ENCODE measurements at places on chromosomes 6 and 20. TPM values are rescaled to one million over a fixed set of nuclear protein-coding genes. Genes with fewer than 3 reads are reported as not detected.

- no peak for DNase-seq
These were observed 115.4 kb downstream of the SIM1 start for GRCh38 chr6:100349366-100349765.

The NXT1 gene
- total RNA-seq: 42.9 TPM

GRCh38 chr6:16719488-16719887 lies 41.8 kb downstream of the ATXN1 start:
- no peak for DNase-seq

DNA sequence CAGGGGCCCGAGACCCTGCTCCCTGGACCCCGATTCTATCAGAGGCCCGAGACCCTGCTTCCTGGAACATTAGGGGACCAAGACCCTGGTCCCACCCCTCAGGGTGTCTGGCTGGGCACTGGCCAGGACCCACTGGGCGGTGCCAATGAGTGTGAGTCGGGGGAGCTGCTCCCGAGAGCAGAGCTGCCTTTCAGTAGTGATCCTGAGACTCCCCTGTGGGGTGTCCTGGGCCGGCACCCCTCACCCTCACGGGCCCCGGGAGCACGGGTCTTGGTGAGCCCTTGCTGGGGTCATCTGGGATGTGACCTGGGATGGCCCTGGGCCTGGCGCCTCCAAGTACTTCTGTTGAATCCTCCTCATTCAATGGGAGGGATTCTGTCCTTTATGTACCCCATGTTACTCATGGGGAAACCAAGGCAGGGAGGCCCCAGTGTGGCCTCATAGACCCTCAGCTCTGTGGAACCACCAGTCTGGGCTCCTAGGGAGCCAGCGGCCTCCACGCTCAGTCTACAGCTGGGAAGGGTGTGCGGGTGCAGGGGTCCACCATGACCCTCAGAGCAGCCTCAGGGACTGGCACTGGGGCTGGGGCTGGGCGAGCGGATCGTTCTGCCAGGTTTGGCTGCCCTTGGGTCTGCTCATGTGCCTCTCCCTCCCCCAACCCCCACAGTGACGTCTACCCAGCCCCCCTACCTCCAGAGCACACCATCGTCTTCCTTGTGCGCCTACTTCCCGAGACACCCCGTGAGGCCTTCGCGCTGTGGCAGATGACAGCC lies 25.6 kb downstream of the COL20A1 start:
- DNase-seq: no peak

The GJA10 gene
- total RNA-seq: not detected

DNA sequence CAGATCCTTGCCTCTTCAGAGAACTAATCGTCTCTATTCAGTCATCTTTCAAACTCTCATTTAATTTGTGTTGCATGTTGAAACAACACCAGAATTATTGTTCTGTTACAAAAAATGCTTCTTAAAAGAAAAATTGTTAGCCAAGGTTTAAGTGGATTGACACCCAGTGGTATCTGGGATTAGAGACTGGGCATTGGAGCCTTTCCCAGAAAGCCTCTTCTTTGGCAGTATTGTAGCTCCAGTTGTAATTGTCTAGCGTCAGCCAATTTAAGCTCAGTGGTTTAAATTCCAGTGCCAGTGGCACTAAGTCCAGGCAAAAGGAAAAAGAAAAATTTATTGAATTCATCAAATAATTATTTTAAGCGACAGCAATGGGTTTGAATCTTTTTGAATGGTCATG lies 801 bp downstream of the CCDC28A start:
- no peak for DNase-seq

Data from breast epithelium (tissue), 4 donors.